ENCODE measurements at places on chromosomes 4 and X.

DNA sequence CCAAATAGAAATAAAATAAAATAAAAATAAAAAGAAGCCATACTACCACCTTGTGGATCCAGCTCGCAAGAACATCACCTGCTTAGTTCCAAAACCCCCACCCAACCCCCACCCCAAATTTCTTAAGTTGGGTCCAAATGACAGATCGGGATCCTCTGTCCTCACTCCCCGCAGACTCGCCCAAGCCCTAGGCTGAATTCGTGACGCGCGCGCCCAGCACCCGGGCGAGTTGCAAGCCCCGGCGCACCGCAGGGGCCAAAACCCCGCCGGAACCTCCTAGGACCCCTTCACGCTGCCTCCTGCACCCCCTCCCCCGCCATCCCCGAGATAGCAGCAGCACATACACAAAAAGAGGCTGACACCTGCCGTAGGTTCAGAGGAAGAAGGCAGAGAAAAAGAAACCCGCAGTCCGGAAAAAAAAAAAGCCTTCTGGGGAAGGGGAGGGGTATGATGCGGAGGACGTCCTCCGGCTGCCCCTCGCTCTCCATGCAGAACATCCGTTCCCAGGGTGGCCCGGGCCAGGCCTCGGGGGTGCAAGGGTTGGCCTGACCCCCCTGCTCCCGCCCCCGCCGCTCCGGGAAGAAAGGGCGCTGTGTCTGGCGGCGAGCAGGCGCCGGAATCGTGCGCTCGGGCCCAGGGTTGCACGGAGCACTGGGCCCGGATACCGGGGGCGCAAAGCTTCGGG lies 2.6 kb downstream of the NLGN4X start:
- DNase-seq: no peak

GRCh38 chr4:99859618-99860017 lies 34.6 kb downstream of the LAMTOR3 start:
- DNase-seq: no peak

DNA sequence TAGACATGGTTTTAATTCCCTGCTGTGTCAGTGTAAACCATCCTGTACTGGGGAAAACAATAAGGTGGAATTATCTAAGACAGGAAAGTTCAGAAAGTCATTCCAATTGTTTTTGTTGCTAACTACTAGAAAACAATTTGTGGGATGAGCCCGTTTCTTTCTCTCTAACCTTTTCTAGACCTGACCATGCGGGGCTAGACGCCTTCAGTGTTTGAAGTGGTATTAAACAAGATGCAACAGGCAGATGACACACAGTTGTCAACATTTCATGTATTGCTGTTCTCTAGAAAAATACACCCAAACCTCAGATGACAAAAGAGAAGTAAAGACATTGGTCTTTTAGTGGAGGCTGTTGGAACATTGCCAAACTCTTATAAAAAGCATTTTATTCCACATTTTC lies 105.7 kb downstream of the FRAS1 start:
- no peak for DNase-seq

- no peak for DNase-seq
Measured at GRCh38 chr4:43496188-43496587, 603.7 kb downstream of the GRXCR1 start.

DNA sequence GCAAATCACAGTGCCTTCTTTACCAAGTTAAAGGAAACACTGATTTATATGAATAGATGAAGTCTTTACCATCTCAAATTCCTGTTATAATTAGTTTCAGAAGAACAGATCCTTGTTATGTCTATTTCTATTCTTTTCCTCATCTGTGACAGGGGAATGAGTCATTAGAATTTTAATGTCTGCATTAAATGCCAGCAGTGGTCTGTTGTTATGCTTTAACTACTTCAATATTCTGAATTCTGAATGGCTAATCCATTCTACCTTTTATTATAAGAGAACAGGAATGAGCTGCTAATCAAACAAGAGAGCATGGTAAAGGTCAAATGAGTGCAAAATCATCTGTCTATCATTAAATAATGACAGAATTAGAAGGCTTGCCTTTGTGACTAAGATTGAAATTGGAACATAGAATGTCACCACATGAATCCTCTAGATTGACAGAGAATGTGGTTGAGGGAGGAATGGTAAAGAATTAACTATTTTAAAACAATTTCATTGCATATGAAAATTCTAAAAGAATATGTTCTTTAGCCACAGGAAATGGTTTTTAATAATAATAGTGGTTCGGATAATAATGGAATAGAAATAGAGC lies 935.5 kb downstream of the ADGRL3 start:
- no peak for DNase-seq

GRCh38 chr4:62263454-62263853 lies 1063.3 kb downstream of the ADGRL3 start:
- DNase-seq: no peak

- no peak for DNase-seq
Measured at GRCh38 chr4:11698846-11699590, 270.3 kb upstream of the HS3ST1 start.

GRCh38 chrX:20433388-20433775 lies 166.7 kb upstream of the RPS6KA3 start:
- no peak for DNase-seq

- DNase-seq: no peak
Measured at GRCh38 chrX:18129690-18130089, 91.0 kb downstream of the BEND2 start.

GRCh38 chr4:78691334-78691754 lies 84.8 kb upstream of the BMP2K start:
- no peak for DNase-seq

DNA sequence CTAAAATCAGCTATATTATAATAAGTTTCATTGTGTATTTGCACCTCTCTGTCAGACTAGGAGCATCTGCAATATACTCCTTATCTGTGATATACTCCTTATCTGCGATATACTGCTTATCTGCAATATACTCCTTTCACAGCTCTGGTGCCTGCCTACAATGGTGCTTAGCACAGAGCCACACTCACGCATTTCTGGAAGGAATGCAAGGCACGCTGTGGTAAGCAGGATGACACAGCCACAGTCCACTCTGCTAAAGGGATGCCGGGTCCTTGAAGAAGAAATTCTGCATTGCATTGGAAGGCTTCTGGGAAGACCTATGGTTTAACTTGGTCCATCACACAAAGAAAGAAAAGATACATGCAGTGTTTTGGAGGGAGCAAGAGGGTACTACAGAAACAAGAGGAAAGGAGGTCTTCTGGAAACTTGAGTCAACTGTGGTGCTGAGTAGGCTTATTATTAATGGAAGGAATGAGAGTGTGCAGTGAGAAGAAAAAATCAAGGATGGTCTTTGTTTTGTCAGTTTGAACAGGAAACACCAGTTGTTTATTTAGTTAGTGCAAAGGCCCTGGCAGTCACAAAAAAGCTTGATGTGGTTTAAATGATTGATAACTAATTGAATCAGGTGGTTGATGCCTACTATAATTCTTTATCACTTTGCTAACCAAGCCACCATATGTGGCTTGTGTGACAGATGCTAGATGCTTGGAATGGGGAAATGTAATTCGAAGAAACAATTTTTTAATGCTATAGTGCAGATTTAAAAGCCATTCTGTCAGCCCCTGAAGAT lies 342.3 kb downstream of the GRXCR1 start:
- no peak for DNase-seq

DNA sequence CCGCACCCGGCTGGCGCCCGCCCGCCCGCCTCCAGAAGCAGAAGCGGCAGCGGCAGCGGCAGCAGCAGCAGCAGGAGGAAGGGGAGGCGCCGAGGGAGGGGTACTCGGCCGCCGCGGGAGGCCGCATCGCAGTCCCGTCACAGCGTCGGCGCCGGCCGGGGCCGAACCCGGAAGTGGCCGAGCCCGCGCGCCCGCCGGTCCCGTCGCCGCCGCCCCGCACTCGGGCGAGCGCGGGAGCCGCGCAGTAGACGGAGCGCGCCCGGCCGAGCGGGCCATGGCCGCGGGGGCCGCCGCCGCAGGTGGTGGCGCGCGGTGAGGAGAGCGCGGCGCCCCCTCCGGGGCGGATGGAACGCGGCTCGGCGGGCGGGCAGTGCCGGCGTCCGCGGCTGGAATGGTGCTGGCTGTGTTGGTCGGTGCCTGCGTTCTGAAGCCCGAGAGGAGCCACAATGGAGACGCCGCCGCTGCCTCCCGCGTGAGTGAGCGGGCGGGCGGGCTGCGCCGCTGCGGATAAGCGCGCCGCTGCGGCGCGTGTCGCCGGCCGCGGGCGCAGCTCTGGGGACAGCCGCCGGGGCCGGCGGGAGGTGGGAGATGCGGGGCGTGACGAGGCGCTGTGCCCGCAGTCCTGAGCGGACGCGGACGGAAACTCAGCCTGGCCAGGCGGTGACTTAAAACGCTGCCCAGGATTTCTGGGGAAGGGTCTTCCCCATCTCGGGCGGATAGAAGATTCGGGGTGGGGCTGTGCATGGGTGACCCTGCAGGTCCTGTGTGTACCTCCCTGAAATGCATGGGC lies at the start of gene KLHL2:
KLHL2 (plus strand) TSS at position 131 of the 790 bp plus-strand sequence; CDS start at position 447, 316 bp downstream.
- DNase-seq: no peak

All from cortex of kidney (tissue), 1 donor.